ENCODE measurements at places on chromosomes 11 and 22.

GRCh38 chr22:31532060-31532459 is 35.7 kb downstream of the SFI1 start:
- DNase-seq: no peak

GRCh38 chr11:47251751-47252150 is 3.1 kb upstream of the ACP2 start:
- no peak for DNase-seq

DNA sequence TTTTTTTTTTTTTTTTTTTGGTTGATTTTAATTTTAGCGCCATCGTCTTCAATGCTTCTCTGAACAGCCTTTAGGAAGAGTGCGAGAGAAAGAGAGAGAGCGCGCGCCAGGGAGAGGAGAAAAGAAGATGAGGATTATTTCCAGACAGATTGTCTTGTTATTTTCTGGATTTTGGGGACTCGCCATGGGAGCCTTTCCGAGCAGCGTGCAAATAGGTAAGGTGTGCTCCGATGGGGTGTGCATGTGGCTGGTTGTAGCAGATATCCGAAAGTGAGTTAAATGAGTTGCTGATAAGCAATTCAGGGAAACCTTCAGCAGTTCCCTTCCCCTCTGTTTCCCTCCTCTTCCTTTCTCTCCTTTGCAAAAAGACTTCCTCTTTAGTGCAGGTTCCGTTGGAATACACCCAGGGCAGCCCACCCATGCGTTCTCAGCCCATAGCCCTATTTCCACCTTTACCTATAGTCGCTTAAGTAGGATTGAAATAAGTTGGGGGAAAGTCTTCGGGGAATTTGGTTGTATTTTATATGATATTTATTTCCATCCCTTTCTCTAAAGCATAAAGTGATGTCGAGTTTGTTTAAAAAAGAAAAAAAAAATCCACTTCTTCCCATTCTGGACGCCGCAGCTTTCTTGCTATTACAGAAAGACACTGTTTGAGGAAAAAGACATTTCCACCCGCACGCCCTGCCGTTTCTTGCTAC is 1.1 kb downstream of the GRIA4 start:
- no peak for DNase-seq

- no peak for DNase-seq
Observed at GRCh38 chr11:41872870-41873269, 413.4 kb upstream of the LRRC4C start.

GRCh38 chr11:9953994-9954626 is 290.2 kb downstream of the SWAP70 start:
- DNase-seq: no peak

GRCh38 chr11:134048028-134048427 is 20.8 kb upstream of the JAM3 start:
- no peak for DNase-seq

DNA sequence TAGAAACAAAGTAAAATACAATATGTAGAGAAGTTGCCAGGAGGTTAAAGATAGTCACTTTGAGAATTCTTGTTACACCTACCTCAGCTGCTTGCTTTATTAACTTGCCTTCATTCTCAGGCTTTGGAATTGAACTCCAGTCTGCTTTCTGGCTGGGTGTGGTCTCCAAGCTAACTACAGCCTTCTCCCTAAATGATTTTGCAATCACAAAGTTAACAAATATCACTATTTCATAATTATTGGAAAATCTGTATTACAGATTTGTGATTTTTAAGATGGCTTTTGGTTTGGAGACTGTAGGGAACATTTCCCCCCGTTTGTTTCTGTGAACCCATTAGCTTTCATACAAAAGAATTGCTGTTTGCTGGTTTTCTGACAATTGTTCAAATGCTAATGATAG is 2.2 kb downstream of the PLAAT5 start:
- no peak for DNase-seq

DNA sequence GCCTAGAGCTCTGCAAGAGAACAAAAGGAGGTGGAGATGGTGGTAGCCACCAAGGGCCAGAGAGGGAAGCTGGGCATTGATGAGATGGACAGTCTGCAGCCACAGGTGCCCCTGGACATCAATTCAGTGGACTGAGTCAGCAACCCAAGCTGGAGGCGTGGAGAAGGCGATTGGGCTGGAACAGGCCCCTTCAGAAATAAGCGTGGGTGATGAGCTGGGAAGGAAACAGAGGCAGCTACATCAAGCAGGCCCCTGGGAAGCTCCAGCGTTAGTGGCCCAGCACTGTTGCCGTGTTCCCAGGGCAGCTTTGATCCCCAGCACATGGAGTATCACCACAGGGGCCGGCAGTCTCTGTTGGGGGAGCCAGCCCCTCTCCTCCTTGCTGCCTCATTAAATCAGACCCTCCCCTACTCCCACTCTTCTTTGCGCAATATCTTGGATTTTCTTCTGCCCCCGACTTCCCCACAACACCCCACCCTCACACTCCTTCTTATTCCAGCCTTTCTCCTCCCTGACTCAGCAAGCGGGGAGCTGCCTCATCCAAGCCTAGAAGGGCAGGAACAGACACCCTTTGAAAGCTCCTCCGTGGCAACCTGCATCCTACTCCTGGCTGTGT is 31.7 kb upstream of the OAF start:
- DNase-seq: no peak

GRCh38 chr11:120398132-120398531 is 61.9 kb downstream of the ARHGEF12 start:
- no peak for DNase-seq

- DNase-seq: no peak
Observed at GRCh38 chr11:26827567-26828081, 105.8 kb upstream of the SLC5A12 start.

Data from stimulated activated CD4-positive, alpha-beta T cell treated with anti-CD3 and anti-CD28 coated beads, Interleukin-1b, Interleukin-23, amount 100 ng/mL, for 1 hour (primary cell).